ENCODE measurements at places on chromosomes 3 and 15.
A peak's percentile ranks its signal among the peaks of the same experiment; 100 is the strongest.

- DNase-seq: no peak
Observed at GRCh38 chr15:59116141-59116540, 11.2 kb downstream of the CCNB2 start.

DNA sequence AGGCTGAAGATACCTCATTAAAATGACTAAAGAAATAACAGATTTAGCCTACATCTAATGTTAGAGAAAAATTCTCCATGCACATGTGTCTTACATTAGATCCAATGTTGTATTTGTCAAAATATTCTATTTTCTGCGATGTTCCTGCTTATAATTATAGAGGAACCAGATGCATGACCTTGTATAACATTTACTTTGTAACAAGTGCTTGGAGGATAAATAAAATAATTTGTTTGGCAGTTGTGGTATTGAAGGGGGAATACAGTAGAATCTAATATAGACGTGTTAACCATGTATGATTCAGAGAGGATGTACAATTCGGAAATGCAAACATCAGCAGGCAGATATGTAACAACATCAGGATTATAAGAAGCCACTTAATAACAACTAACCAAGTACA is 922.2 kb downstream of the TUSC7 start:
- DNase-seq: no peak

- DNase-seq: peak; percentile 46
Observed at GRCh38 chr3:12370758-12371157, 81.9 kb downstream of the PPARG start.

DNA sequence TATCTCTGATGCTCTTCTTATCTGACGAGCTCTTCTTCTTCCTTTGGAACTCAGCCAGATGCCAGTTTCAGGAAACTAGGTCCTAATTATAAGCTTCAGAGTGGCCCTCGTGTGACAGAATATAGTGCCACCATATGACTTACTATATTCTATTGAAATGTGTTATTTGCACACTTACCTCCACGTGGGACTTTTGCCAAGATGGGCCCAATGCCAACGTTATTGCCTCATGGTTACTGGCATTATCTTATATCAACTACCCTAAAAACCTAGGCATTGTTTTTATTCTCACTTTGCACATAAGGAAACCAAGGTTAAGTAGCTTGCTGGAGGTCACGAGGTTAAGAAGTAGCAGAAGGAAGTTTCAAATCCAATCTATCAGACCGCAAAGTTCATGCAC is 71.3 kb upstream of the SLCO3A1 start:
- DNase-seq: no peak

DNA sequence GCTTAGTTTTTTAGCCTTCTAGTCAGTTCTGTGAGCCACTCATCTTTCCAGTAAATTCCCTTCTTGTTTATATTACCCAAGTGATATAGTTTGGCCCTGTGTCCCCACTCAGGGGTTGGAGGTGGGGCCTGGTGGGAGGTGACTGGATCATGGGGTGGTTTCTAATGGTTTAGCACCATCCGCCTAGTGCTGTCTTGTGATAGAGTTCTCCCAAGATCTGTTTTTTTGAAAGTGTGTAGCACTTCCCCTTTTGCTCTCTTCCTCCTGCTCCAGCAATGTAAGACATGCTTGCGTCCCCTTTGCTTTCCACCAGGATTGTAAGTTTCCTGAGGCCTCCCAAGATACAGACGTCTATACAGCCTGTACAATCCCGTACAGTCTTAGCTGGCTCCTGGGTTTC is 53.7 kb upstream of the INO80 start:
- no peak for DNase-seq

DNA sequence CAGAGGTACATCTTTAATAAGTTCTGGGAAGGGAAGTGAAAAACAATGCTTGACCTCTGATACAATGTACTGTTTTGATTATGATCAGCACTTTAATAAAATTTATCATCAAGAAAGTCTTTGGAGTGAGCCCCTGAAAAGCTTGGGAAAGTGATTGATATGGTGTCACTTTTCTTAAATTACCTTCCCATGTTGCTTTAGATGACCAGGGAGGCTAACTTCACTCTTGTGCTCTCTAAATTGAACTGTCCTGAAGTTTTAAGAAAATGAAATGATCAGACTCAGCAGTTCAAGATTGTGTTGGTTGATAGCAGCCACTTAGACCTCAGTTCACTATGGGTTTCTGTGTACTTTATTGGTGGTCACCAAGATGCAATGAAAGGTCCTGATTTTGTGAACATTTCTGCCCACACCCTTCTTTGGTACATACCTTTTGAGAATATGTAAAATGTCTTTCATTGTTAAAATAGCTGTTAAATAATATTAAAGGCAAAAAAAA is 15.7 kb downstream of the TGFBR2 start:
- no peak for DNase-seq

- no peak for DNase-seq
Observed at GRCh38 chr3:68123231-68123630, 468.8 kb upstream of the SUCLG2 start.

GRCh38 chr3:53166206-53166605 is 5.2 kb downstream of the PRKCD start:
- no peak for DNase-seq

GRCh38 chr3:45151100-45151499 is 4.9 kb upstream of the CDCP1 start:
- no peak for DNase-seq

DNA sequence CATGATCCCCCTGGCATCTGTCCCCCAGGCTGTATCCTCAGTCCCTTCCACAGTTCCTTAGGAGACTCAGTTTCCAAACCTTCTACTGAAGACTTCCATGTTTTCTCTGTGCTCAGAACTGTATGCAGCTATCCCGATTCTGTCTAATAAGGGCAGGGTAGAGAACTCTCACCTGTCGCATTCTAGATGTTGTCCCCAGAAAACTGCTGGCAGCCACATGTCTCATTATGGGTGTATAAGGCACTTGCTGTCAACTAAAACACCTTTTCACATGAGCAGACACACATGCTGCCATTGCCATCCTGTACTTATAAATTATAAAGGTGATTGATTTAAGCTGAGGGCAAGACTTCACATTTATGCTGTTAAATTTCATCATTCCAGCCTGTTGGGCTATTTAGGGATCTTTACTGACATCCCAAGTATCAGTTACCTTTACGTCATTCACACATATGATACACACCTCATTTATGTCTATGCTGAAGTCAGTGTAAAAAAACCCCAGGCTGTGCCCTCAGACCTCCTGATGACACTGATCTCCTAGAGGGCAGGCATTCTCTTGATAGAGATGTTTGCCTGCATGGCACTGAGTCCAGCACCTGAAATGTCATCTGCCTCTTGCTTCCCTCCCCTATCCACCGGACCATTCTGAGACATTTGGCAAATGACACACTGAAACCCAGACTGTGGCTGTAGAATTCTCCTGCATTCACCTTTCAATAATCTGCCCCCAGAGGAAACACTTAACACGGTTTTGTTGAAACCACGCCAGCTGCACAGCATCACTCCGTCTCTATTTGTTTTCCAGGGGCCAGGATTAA is 35.8 kb downstream of the BTD start:
- peak; percentile 21 for DNase-seq

DNA sequence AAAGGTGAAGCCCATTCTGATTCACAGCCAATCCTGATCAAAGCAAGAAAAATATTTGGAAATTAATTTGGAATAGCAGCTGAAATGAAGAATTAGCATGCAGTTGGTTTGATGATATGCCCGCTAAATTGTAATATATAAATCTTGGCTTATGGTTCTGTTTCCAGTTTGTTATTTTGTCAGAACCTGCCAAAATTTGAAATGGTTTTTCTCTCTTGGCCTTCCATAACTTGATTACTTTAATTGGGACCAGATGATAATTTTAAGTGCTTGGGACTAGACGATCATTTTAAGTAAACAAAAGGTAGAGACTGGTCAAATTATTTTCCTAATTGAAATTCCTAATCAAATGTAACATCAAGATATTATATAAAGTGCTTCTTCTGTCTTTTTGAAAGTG is 842.4 kb downstream of the TBL1XR1 start:
- DNase-seq: no peak

DNA sequence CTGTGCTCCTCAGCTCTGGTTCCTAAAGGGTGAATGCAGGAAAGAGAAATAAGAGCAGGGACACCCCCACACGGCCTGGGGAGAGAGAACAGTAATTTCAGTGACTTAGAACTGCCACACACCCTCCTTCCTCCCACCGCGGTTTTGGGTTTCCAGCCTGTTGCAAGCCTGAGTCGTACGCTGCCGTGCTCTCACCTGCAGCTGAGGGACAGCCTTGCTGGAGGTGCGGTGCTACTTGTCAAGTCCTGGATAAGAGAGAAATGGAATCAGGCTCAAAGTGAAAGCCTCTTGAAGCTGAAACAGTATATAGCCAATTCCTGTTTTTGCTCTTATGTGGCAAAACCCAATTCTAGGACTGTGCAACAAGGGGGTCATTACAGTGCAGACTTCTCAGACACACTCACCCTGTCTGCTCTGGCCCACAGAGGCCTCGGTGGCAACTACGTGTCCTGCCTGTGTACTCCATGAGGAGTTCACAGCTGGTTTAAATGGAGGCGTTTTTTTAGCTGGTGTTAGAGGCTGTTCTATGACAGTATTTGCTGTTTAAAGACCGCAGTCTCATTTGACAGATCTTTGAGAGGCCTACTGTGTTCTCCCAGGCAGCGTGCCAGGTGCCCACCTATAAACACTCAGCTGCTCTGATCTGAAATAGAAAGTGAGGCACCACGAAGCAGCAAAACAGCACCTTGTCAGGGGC is 42.9 kb downstream of the TBC1D2B start:
- no peak for DNase-seq

DNA sequence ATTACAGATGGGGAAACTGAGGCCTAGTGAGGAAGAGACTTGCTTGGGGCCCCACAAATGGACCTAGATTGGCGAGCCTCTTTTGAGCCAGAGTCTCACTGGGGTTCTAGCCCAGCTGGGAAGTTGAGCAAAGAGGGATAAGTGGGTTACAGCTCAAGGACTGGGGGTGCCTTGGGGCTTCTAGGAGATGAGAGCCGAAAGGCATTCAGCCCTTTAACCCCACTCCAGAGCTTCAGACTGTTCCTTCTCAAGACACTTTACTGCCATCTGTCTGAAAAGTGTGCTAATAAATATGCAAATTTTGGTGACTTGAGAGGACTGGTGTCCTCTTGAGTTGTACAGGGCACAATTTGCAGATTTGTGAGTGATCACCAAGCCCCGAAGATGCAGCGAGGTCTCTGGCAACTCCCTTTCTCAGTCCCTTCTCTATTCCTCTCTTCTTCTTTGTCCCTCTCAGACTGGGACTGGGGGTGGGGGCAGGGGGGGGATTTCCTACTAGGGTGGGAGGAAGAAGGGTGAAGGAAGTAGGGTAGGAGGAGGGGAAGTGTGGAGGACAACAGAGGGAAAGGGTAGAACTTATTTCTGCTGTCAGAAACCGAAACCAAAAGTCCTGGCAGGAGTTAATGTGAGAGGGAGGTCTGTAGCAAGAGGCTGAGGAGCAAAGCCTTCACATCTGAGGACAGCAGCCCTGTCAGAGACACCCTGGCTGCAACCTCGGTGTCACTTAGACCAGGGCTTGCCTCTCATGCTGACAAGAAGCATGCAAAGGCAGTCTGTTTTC is 16.2 kb upstream of the ANKDD1A start:
- peak; percentile 71 for DNase-seq

GRCh38 chr3:29751647-29752314 is 470.9 kb downstream of the RBMS3 start:
- peak; percentile 15 for DNase-seq

DNA sequence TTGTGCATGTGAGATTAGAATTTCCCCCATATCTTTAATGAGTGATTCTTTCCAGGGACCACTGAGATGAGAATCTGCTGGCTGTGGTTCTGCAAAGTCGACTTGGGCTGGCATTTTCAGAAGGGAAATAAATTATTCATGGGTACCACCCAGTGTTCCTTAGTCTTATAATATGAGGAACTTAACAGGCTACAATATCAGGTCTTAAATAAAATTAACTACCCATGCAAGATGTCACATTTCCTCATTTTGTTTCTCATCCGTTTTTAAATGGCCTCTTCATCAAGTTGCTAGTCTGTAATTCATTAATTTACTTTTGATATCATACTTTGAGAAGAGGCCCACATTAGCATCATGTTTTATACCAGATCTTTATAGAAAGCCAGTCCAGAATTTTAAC is 58.3 kb upstream of the SKOR1 start:
- DNase-seq: no peak

DNA sequence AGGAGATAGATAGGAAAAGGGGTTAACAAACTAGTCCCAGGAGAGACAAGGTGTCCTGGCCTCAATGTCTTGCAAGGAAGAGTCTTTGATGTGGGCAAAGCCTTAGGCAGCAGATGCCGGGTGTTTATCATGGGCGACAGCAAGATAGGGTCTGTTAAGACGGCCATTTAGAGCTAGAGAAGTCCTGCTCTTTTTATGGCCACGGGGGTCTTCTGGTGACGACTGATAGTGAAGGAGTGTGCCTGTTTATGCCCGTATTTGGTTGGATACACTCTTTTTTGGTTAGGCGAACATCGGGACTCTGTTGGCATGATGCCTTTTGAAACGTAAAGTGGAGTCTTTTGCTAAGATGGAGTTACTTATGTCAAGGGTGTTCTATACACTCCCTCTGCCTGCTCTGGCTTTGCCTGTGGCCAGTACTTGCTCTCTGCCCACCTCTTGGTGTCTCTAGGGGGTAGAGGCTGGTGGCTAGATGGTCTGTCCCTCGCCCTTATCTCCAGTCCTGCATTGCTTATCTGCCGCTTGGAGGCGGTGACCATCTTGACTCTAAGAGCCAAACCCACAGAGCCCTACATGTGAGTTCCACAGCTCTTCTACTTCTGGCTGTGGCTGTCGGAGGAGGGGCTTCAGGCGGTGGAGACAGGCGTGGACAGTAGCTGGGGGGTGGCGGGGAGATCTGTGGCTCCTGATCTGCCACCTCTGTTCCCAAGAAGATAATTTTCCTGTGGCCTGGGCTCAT is 55.8 kb upstream of the ZBTB38 start:
- no peak for DNase-seq

DNA sequence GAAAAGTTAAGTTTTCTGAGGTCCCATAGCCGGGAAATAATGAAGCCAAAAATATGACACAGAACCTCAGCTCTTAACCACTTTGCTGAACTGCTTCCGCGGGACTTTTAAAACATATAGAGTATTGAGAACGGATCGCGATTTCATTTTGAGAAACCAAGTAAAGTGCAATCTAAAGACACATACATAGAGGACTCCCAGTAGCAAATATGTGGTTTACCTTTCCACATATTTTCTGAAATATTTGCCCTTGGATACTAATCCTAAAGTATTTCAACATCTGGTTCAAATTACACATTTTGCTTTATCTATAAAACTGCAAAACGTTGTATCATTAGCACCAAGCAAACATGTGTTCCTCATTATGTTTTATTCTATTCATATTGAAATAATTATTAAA is 776.5 kb downstream of the ROBO2 start:
- DNase-seq: no peak

DNA sequence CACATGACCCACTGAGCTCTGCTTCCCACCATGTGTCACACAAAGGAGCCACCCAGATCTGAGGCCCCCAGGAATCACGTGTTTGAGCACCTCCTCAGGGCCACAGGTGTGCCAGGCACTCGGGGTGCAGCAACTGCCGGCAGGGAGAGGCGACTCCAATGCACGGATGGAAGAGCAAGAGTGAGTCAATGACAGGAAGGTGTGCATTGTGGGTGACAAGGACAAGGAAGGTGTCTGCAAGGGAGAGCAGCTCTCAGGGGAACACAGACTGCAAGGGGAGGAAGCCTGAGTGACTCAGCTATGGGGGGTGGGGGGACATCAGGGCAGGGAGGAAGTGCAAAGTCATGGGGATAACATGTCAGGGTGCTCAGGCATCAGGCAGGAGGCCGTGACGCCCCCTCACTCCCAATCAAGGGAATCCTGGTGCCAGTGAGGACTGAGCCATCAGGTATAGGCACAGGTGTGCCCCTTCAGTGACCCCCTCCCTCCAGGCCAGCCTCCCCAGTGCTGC is 67.4 kb downstream of the NUP210 start:
- peak; percentile 52 for DNase-seq

Measured in M059J (cell line).